ENCODE measurements at places on chromosomes 6 and 20.

DNA sequence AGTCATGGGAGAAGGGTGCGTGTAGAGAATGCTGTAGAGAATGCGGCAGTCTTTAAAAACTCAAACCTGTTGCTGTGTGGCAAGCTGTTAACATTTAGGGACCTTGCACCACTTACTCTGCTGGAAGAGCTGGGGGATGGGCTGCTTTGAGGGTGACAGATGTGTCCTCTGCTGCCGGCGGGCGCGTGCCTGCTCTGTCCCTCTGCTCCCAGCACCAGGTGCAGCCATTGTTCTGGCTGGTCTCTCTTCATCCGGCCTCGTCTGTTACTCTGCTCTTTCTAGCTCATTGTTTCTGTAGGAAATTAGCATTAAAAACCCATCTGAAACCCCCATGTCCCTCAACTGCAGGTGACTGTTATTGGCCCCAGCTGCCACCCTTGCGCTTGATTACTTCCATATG, 78.5 kb downstream of the CBFA2T2 start:
- peak; percentile 98 for DNase-seq

DNA sequence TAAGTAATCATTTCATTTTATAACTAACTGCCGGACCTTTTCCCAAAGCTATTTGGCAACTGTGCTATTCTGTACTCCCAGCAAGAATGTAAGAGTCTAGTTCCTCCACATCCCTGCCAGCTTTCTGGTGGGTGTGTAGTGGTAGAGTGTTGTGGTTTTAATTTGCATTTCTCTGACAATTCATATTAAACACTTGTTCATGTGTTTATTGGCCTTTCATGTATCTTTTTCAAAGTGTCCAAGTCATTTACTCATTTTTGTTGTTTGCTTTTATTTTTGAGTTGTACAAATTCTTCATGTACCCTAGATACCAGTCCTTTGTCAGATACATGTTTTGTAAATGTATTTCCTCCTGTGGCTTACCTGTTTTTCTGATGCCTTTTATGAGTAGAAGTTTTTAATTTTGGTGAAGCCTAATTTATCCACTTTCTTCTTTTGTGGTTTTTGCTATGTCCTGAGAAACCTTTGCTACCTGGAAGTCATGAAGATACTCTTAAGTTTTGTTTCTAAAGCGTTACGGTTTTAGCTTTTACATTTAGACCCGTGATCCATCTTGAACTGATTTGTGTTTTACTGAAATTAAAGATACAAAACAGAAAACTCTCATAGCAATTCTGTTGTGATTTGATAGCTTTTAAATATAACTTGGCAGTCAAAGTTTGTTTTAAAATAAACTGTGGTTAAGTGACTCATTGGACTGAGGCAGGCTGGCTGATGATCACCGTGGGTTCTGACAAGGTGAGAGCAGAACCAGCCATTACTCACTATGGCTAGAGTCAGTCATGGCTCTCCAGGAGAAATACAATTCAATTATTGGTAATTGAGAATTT, 8.0 kb downstream of the MYLIP start:
- DNase-seq: no peak

DNA sequence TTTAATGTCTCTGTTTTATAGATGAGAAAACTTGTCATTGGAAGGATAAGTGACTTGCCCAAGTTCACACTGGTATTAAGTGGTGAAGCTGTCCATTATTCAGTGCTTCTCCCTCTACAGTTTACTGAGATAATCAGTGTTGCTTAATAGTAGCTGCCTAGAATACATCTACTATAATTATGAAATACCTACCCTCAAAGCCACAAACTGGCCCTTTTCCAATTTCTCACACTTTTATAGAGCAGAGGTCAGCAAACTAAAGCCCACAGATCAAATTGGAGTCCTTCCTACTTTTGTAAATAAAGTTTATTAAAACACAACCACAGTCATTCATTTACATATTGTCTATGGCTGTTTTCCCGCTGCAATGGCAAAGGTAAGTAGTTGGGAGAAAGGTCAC, 73.5 kb downstream of the EYS start:
- DNase-seq: no peak

- no peak for DNase-seq
These were observed 385.6 kb downstream of the CDKAL1 start for GRCh38 chr6:20919677-20920385.

DNA sequence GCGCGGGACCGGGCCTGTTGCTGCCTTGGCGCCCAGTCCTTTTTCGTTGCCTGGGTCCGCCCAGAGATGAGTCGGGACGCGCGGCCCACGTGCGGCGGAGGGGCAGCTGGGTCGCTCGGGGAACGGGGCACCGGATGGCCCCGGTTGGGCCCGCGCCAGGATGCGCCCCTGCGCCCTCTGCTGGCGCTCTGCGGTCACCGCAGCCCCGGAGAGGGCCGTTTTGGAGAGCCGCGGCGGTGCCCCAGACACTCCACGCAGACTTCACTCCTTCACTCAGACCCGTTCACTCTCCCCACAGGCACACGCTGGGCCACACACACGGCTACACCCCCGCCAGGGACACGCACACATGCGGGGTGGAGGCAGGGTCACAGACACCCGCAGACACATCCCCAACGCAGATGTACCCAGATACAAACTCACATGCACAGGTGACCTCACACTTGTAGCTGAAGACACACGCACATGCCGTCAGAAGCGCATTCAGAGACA, 38.8 kb downstream of the SRC start:
- DNase-seq: no peak

- no peak for DNase-seq
These were observed 27.4 kb downstream of the GHRH start for GRCh38 chr20:37234254-37234581.

DNA sequence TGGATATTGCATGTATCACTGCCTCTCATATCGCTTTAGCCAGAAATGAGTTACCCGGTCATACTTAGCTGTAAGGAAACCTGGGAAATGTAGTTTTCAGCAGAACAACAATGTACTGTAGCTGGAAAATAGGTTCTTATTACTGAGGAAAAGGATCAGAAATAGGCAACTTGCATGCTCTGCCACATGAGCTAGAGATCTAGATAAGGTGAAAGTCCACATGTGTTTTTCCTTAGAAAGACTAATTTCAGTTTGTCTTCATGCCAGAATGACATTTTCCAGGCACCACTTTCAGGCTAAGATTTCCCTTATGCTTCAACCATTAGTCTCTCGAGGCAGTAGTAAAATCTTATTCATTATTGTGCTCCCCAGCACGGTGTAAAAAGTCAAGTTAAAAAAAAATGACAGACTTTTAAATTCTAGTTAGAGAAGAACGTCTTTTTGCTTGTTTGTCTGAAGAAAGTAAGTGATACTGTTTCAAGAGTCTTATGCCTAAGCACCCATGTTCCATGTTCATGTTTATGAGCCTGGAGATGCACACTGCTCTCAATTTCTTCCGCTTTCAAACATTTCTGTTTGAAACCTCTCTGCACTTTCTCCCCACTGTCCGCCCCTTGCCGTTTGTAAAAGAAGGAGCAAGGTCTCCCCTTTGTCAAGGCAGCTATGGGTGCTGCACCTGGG, 67.6 kb downstream of the ZNF831 start:
- DNase-seq: no peak

GRCh38 chr20:11447371-11448100, 470.2 kb upstream of the BTBD3 start:
- no peak for DNase-seq
